ENCODE measurements at places on chromosomes 3 and 15.

DNA sequence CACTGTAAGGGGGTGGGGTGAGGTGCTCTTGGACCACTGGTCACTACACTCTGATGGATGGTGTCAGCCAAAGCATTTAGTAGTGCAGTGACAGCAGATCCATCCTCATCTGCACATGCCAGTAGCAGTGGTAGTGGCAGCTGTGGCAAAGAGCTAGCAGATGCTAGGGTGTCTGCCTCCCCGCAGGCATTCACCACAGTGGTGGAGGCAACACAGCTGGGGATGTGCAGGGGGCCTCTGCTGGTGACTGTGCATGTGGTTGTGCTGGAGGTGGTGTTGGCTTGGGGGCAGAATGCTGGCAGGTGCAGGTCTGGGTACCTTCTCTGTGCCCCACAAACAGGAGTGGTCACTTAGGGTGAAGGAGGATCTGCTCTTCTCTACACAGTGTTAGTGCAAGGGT lies 19.4 kb upstream of the DCUN1D1 start:
- no peak for DNase-seq

DNA sequence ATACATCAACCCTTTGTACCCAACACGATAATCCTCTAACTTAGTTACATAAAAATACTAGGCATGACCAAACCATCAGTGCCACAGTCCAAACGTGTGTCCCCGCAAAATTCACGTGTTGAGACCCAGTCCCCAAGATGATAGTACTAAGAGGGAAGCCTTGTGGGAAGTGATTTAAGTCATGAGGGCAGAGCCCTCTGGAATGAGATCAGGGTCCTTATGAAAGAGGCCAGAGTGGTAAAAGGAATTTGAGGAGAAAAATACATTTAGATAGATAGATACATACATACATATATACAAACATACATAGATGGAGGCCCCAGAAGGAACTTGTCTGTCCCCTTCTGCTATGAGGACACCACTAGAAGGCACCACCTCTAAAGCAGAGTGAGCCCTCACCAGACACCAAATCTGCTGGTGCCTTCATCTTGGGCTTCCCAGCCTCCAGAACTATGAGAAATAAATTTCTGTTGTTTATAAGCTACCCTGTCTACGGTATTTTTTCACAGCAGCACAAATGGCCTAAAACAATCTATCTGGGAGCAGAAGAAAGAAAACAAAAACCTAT lies 8.0 kb downstream of the TBC1D2B start:
- DNase-seq = no peak

DNA sequence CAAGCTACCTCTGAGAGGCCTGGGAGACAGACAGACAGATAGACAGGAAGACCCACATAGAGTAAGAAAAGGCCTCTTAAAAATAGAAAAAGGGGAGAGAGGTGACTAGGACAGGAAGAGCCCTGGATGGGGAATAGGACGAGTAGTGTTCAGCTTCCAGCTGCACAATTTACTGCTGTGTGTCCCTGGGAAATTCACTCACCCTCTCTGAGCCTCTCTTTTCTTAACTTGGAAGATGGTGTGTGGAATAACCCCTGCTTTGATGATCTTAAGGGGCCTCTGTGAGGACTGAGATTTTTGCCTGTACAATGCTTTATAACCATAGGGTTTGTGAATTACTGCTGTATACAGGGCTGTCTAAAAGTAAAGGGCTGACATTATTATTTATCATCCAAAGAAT lies 37.5 kb downstream of the FEM1B start:
- DNase-seq = no peak

- DNase-seq = no peak
Observed at GRCh38 chr3:186182850-186183249, 74.0 kb upstream of the ETV5 start.

GRCh38 chr3:16203031-16203430 lies 28.6 kb downstream of the GALNT15 start:
- no peak for DNase-seq

- DNase-seq = no peak
Observed at GRCh38 chr15:68536331-68537095, 42.3 kb upstream of the CORO2B start.

GRCh38 chr3:143121241-143122088 lies 1.9 kb downstream of the CHST2 start:
- peak; percentile 42 for DNase-seq

- DNase-seq = peak; percentile 5
Observed at GRCh38 chr15:95972041-95972553, 358.4 kb upstream of the NR2F2 start.

DNA sequence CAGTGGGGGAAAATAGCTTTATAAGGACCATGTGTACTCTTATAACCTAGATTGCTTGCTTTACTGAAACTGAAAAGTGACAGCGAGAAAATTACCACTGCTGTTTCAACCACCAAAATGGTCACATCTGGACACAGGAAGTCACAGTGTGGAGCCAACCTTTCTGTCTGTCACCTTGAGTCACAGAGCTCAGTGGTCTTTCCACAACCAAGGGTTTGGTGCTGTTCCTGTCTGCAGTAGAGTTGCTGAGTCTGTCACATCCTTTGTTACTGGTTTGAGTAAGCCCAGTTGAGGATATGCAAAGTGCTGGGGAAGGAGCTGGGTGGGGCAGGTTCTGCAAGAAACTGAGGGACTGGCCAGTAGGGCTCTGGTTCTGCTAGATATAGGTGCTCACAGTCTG lies 139.1 kb upstream of the EIF1B start:
- no peak for DNase-seq

DNA sequence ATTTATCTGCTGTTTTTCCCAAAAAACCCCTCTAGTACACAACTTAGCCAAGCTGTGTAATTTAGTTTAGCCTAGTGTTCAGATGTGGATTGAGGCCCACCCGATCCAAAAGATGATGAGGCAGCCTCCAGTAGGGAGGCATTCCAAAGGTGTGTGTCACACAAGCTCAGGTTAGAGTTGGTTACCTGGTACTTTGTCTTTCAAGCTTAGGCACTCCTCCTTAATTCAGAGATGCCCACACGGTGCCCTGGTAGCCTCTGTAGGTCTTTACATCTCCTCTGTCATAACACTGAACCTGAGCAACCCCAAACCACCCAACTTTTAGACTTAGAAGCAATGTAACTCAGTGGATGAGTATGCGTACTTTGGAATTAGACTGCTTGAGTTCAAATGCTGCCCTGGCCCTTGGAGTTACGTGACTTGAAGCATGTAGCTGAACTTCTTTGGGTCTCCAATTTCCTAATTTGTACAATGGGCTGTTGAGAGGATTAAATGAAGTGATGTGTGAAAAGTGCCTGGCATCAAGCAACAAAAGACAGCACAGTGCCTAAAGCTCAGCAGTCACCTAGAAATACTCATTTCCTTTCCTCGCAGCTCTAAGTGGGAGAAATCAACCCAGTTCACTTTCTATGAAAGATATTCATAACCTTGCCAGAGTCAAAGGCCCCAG lies 284.6 kb upstream of the RARB start:
- no peak for DNase-seq

Measured in Ammon's horn (tissue), 1 donor.